ENCODE measurements at places on chromosomes 2 and 18. TPM values are rescaled to one million over a fixed set of nuclear protein-coding genes. Genes with fewer than 3 reads are reported as not detected.

Gene CROCC2
- total RNA-seq: 0.35 TPM

Gene BAZ2B
- 23.4 TPM for total RNA-seq

Gene SPC25
- 14.7 TPM for total RNA-seq

Gene WDR12
- total RNA-seq: 16.3 TPM

Gene SERPINB12
- not detected for total RNA-seq

Gene CYP27C1
- total RNA-seq: not detected

Gene MC2R
- total RNA-seq: not detected

Gene WDR75
- total RNA-seq: 46.6 TPM

Gene KCNIP3
- total RNA-seq: 4.6 TPM

Gene GBX2
- not detected for total RNA-seq

Gene SP140
- total RNA-seq: 1.2 TPM

Gene RAPGEF4
- 0.18 TPM for total RNA-seq

Gene RNASEH1
- total RNA-seq: 30.3 TPM

Gene AGXT
- total RNA-seq: not detected

Gene IAH1
- total RNA-seq: 88.5 TPM

Gene PSMA8
- total RNA-seq: not detected

Gene CHST9
- not detected for total RNA-seq

Gene ZNF396
- total RNA-seq: 0.89 TPM

Gene TNS1
- 25.9 TPM for total RNA-seq

Gene CAPN14
- total RNA-seq: under 0.01 TPM

Gene AKAIN1
- total RNA-seq: not detected

Gene NPC1
- 28.3 TPM for total RNA-seq

Gene DSG1
- total RNA-seq: not detected

Gene REEP1
- not detected for total RNA-seq

Gene ATP8B1
- total RNA-seq: 8.9 TPM

Gene ALKAL2
- total RNA-seq: not detected

Gene GRP
- not detected for total RNA-seq

Gene PJVK
- total RNA-seq: 1.4 TPM

Gene CABLES1
- 0.71 TPM for total RNA-seq

Gene NDC80
- 16.4 TPM for total RNA-seq

Gene FOXI3
- not detected for total RNA-seq

Gene UPP2
- total RNA-seq: not detected

Gene NOSTRIN
- 0.18 TPM for total RNA-seq

Gene TPO
- total RNA-seq: not detected

Gene FN1
- 3,112 TPM for total RNA-seq

Gene TEKT4
- not detected for total RNA-seq

Gene NEU2
- not detected for total RNA-seq

Gene PPP1R1C
- not detected for total RNA-seq

Gene LRRFIP1
- 64.3 TPM for total RNA-seq

Gene NETO1
- 0.29 TPM for total RNA-seq

Gene EDAR
- total RNA-seq: not detected

Gene LYG1
- 1.1 TPM for total RNA-seq

Gene MREG
- total RNA-seq: 1.1 TPM

Gene CPLX4
- total RNA-seq: not detected

Gene MAP3K19
- not detected for total RNA-seq

Gene CLEC4F
- total RNA-seq: not detected

Gene MAPK4
- total RNA-seq: not detected

Gene CREB1
- total RNA-seq: 25.0 TPM

Gene PLB1
- 1.9 TPM for total RNA-seq

Gene HK2
- total RNA-seq: 1.2 TPM

Measured in myometrial cell (primary cell).